ENCODE measurements at places on chromosomes 3 and 15.

DNA sequence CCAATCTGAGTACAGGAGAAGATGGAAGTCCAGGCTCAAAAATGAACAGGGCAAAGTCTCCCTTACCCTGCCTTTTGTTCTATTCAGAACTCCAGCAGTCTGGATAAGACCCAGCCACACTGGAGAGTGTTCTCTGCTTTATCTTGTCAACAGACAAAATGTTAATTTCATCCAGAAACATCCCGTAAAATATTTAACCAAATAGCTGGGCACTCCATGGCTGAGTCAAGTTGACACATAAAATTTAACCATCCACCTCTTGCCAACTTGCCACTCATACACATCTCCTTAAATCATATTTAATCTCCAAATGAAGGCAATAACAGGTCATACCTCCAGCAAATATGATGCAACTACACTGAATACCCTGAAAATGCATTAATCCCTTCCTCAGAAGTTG, 33.6 kb downstream of the MKRN3 start:
- no peak for DNase-seq

DNA sequence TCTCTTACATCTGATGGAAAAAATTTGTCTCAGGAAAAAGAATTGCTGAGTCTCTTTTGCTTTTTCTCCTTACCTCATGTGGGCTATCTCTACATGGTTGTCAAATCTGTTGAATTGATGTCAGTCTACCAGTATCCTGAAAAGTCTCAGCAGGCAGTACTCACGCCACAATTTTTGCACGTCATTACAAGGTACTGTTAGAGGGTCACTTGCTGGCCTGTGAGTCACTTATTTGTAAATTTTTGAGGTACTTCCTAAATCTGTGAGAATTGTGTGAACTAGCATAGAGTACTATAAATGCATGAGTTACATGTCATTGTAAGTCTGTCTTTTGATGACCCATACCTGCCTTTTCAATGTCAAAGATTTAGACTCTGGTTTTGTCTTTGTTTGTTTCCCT, 15.9 kb downstream of the HPS3 start:
- no peak for DNase-seq

DNA sequence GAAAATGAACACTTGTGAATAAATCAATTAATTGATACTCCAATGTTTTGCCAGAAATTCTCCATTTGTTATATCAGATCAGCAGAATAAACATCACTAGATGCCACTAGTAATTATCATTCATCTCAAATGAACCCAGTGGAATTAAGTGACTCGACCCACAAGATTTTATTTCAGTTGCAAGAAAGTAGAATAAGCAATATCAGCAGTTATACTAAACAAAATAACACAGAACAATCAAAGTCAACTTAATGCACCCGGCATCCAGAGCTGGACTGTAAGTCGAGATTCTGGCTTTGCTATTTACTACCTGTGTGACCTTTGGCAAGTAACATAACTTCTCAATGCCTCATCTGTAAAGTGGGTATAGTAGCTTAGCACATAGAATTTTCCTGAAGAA, 256.5 kb downstream of the MEIS2 start:
- no peak for DNase-seq

DNA sequence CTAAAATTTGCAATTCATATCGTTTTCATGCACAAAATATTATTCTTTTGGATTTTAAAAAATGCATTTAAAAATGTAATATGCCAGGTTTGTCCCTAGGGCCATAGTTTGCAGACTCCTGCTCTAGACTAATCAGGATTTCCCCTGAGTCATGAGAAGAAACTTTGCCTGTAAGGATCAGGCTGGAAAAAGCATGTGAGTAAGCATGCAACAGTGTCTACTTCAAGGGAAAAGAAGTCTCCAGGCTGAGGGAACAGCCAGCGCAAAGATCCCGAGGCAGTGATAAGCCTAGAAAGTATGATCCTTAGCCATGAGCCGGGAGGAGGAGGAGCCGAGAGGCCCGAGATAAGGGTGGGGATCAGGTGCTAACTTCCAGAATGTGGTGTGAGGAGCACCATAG, 382.8 kb upstream of the CFAP20DC start:
- no peak for DNase-seq

GRCh38 chr3:64187065-64187959, 38.0 kb downstream of the PRICKLE2 start:
- no peak for DNase-seq

- DNase-seq: no peak
These were observed 96.4 kb downstream of the ITPR1 start for GRCh38 chr3:4589475-4590097.

- DNase-seq: no peak
These were observed 86.9 kb downstream of the KLF15 start for GRCh38 chr3:126270145-126270811.

- DNase-seq: no peak
These were observed 488 bp downstream of the THSD4 start for GRCh38 chr15:71115567-71116351.

- peak; percentile 20 for DNase-seq
These were observed 23.1 kb downstream of the BHLHE40 start for GRCh38 chr3:5002174-5002870.

- no peak for DNase-seq
These were observed 46.6 kb downstream of the EPHB3 start for GRCh38 chr3:184608209-184608608.

Measured in stimulated activated CD4-positive, alpha-beta T cell treated with anti-CD3 and anti-CD28 coated beads, Interleukin-2, amount 100 ng/mL, for 4 hours (primary cell).